ENCODE measurements at places on chromosomes 12 and 14. TPM values are rescaled to one million over a fixed set of nuclear protein-coding genes. Genes with fewer than 3 reads are reported as not detected.

POTEG gene
- total RNA-seq, result not detected

SLC5A8 gene
- 0.46 TPM for total RNA-seq

LHX5 gene
- 4.8 TPM for total RNA-seq

NAV3 gene
- 225 TPM for total RNA-seq

Measured in diencephalon (tissue), 1 donor.